ENCODE measurements at places on chromosomes 3 and 15. TPM values are rescaled to one million over a fixed set of nuclear protein-coding genes. Genes with fewer than 3 reads are reported as not detected.

Gene PATL2
- total RNA-seq = 26.7 TPM

GRCh38 chr15:94701281-94701985 is 470.1 kb downstream of the MCTP2 start:
- no peak for DNase-seq
- H3K27ac ChIP-seq = no peak overlapping the region
- H3K27me3 ChIP-seq = no peaks in the 10 kb centered on the region
- no peak overlapping the region for H3K4me3 ChIP-seq

- H3K36me3 ChIP-seq = peaks cover 5% of the 10 kb centered on the region
- H3K27me3 ChIP-seq = no peaks in the 10 kb centered on the region
- H3K4me3 ChIP-seq = peak within 1 kb of the TSS; percentile 98
- DNase-seq = peak; percentile 58
- H3K4me1 ChIP-seq = peaks cover 32% of the 10 kb centered on the region
Measured at GRCh38 chr3:71583566-71584393, at the start of gene FOXP1. Gene FOXP1 (minus strand): TSS chr3:71583728. CDS start chr3:71198381, 385,347 bp downstream.

DNA sequence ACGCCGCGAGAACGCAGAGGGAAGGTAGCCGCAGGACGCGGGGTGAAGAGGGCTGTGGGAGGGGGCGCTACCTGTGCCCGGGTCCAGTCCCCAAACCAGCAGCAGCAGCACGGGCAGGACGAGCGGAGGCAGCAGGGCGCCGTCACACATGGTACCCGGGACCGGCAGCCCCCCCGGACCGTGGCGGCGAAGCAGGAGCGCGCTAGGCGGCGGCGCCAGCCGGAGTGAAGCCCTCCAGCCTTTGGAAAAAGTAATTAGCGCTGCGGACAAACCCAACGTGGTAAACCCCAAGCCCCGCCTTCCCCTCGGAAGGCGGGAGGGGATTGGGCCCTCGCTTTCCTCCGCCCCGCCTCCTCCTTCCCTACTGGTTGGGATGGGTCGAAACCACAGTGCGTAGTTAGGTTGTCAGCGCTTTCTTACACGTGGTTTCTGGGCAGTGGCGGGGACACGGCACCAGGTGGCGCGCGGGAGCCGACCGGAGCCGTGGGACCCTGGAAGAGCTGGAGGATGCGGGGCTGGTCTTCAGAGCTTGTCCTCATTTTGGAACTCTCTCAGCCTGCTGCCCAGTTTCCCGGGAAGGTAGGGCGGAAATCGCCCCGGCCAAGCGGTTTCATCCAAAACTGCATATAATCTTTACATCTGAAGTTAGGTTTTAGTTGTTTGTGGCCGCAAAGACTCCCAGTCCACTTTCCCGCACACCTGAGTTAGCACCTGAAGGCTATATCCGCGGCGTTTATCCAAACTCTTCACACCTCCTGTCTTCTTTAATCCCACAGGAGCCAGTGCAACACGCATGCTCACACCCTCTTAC is at the start of gene ADAMTS17:
Gene ADAMTS17 (minus strand): TSS at position 226 of the 811 bp plus-strand sequence. CDS start 76 bp downstream, at position 150.
- peak within 1 kb of the TSS; percentile 78 for H3K4me3 ChIP-seq
- DNase-seq = peak; percentile 83
- no peaks in the 10 kb centered on the region for H3K36me3 ChIP-seq
- peaks cover 4% of the 10 kb centered on the region for H3K27me3 ChIP-seq
- peaks cover 14% of the 10 kb centered on the region for H3K4me1 ChIP-seq

DNA sequence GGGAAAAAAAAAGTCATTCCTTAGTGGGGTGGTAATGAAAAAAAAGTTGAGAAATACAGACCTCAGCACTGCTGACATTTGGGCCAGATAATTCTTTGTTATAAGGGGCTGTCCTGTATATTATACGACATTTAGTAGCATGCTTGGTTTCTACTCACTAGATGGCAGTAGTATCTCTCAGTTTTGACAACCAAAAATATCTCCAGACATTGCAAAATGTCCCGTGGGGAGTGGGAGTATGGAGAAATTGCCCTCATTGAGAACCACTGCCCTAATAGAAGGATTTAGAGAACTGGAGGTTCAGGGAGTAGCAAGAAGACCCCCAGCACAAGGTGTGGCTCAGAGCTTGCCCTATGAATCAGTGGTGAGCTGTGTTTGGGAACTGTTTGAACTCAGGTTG is 28.6 kb upstream of the TEX264 start:
- H3K27ac ChIP-seq = no peak overlapping the region
- DNase-seq = no peak
- no peaks in the 10 kb centered on the region for H3K4me1 ChIP-seq

DNA sequence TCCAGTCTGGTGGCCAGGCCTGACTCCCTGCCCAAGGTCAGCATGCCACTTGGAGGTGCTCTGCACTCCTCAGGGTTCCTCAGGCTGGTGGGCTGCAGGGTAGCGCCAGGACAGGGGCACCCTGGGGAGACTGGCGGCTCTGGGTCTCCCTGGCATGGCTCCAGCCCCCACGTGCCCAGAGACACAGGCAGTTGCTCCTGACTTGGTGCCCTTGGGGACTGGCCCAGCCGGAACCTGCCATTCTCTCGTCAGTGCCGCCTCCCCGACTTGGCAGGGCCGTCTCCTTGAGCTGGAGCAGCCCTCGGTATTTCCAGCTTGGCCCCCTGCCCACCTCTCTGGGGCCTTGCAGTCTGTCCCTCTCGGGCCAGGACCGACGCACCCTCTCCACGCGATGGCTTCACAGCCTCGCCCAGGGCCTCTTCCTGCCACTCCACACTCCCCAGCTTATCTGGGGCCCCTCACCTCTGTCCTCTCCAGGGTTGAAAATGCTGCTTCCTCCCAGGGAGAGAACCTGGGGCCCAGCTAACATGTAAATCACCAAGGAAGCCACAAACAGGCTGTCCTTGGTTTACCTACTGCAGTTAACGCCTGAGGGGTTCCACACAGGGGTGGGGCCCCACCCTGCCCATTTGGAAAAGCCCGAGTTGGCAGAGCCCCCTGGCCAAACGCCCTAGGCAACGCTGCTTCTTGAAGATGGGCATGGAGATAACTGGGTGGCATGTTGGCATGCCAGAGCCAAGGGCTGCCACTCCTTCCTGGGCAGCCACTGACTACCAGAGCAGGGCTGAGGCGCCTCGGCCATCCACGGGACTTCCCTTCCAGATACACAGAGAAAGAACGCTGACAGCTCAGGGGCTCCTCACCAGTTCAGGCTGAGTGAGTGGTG is 61.4 kb downstream of the SMAD6 start:
- no peak for DNase-seq
- H3K4me1 ChIP-seq = no peaks in the 10 kb centered on the region
- H3K27me3 ChIP-seq = peaks cover 82% of the 10 kb centered on the region
- H3K4me3 ChIP-seq = no peak overlapping the region
- H3K27ac ChIP-seq = no peak overlapping the region
- peaks cover 2% of the 10 kb centered on the region for H3K36me3 ChIP-seq

GRCh38 chr3:150611666-150612065 is 8.5 kb downstream of the SELENOT start:
- H3K27ac ChIP-seq = no peak overlapping the region
- DNase-seq = no peak
- H3K27me3 ChIP-seq = no peaks in the 10 kb centered on the region
- peaks cover 3% of the 10 kb centered on the region for H3K36me3 ChIP-seq

GRCh38 chr15:60936186-60936585 is 292.9 kb downstream of the RORA start:
- no peaks in the 10 kb centered on the region for H3K36me3 ChIP-seq
- DNase-seq = no peak
- H3K27me3 ChIP-seq = no peaks in the 10 kb centered on the region
- H3K4me1 ChIP-seq = peaks cover 13% of the 10 kb centered on the region

Gene ITIH3
- not detected for total RNA-seq

GRCh38 chr3:179332240-179332639 is 9.4 kb downstream of the ZNF639 start:
- H3K4me3 ChIP-seq = no peak overlapping the region
- H3K27ac ChIP-seq = no peak overlapping the region
- no peaks in the 10 kb centered on the region for H3K4me1 ChIP-seq
- no peaks in the 10 kb centered on the region for H3K27me3 ChIP-seq
- no peaks in the 10 kb centered on the region for H3K36me3 ChIP-seq

Gene GREM1
- not detected for total RNA-seq

Gene CGGBP1
- 95.8 TPM for total RNA-seq

- no peaks in the 10 kb centered on the region for H3K36me3 ChIP-seq
- H3K4me3 ChIP-seq = no peak overlapping the region
- no peak overlapping the region for H3K27ac ChIP-seq
- DNase-seq = no peak
- H3K27me3 ChIP-seq = no peaks in the 10 kb centered on the region
Measured at GRCh38 chr3:99319961-99320360, 318.4 kb upstream of the COL8A1 start.
